ENCODE measurements at places on chromosomes 13 and 19.

- no peak for DNase-seq
Measured at GRCh38 chr19:49390929-49391359, 2.9 kb downstream of the KASH5 start.

DNA sequence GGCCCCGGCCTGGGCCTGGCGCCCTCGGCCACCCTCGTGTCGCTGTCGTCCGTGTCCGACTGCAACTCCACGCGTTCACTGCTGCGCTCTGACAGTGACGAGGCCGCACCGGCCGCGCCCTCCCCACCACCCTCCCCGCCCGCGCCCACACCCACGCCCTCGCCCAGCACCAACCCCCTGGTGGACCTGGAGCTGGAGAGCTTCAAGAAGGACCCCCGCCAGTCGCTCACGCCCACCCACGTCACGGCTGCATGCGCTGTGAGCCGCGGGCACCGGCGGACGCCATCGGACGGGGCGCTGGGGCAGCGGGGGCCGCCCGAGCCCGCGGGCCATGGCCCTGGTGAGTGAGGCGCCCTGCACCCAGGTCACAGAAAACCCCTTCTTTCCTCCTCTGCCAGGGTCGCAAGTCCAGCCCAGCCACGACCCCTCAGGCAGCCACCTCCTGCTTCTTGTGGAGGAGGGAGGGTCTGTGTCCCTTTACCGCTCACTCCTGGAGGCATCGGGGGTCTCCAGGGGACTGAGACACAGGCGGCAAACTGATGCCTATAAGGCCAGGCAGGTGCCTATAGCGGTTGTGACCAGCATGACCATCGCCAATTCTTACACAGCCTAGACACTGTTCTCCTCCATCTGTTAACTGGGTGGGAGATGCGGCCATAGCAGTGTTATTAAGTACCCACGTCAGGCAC is 4.2 kb downstream of the TTC9B start:
- DNase-seq: no peak

DNA sequence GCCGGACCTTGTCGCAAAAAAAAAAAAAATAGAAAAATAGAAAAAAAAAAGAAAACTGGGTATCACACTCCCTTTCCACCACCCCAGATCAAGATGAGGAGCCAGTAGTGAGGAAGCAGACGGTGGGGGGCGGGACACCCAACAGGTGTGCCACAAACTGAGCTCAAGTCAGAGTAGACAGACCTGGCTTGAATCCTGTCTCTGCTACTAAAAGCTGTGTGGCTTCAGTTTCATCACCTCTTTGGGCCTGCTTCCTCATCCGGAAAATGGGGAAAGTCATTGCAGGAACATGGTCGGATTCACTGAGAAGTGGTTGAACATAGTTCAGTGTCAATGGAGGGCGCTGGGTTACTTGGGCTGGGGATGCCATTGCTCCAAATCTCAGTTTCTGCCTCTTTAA is 2.9 kb downstream of the HIF3A start:
- no peak for DNase-seq

DNA sequence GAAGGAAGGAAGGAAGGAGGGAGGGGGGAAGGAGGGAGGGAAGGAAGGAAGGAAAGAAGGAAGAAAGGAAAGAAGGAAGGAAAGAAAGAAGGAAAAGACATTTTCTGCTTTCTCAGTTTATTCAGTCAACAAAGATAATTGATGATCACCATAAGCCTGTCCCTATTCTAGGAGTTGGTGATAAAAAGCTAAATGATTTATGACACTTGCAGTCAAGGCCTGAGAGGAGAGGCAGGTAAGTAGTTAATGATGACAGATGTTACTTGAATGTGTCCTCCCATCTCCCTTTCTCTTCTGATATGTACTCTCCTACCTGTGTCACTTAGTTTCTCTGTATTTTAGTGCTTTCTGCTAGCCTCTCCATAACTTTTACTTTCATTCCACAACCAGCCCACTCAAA is 141.3 kb downstream of the SLITRK6 start:
- DNase-seq: no peak

- DNase-seq: no peak
Measured at GRCh38 chr13:112818040-112818697, 128.3 kb downstream of the ATP11A start.

DNA sequence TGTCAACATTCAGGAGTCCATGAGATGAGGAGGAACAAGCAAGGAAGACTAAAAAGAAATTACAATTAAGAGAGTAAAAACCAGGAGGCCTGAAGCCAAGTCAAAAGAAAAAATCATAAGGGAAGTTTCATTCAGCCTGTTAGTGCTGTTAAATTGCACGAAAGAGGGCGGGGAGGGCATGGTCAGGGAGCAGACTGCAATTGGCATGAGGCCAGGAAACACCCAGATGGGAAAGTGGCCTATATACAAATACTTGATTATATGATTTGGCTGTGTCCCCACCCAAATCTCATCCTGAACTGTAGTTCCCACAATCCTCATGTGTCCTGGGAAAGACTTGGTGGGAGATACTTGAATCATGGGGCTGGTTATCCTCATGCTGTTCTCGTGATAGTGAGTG is 43.9 kb downstream of the TNFSF13B start:
- no peak for DNase-seq

GRCh38 chr19:3062165-3063105 is at the start of gene TLE5:
Gene TLE5 (minus strand): TSS chr19:3062495. CDS start chr19:3062200, 295 bp downstream.
- DNase-seq: peak; percentile 74

GRCh38 chr13:112986946-112987681 is 18.1 kb downstream of the MCF2L start:
- no peak for DNase-seq

GRCh38 chr19:57656346-57656745 is 12.4 kb upstream of the ZSCAN4 start:
- no peak for DNase-seq

- no peak for DNase-seq
Measured at GRCh38 chr13:95784161-95784899, 107.4 kb downstream of the DNAJC3 start.

GRCh38 chr19:6030214-6030507 is 52.2 kb upstream of the RANBP3 start:
- no peak for DNase-seq

DNA sequence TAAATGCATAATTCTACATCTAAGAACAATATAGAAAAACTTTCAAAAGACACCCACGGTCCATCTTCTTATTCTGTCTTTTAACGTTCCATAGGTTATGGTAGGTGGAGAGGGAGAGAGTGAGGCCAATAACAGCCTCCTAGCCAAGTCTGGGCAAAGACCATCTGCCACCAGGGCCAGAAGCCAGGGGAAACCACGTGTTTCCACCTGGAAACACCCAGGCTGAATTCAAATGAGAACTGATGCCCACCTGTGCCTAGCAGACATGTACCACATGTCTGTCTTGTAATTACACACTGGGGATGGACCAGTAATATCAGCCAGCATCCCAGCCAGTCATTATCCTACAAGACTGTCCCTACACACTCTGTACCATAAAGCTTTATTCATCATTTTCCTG is 1573.1 kb downstream of the EFNB2 start:
- DNase-seq: no peak

DNA sequence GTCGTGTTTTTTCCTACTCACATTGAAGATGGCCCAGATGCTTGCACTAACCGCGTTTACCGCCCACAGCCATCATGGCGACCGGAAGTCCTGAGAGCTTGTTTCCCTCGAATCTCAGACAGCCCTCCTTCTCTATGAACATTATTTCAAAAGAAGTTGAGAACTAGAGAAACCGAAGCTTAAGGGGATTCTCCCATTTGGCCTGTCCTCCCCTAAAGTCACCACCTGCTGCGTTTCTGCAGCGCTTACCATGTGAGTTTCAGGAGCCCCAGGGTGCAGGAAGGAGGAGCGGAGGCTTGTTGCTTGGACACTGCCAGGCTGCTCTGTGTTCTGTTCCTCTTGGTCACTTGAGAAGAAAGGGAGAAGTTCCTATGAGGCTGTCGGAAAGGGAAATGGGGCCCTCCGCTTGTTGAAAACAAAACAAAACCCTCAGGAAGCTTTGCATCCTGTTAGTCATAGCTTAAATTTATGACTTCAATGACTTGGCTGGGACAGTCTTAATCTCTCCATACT is 6.2 kb downstream of the CARD8 start:
- DNase-seq: peak; percentile 79

- DNase-seq: no peak
Measured at GRCh38 chr19:15047680-15048079, 1.6 kb upstream of the CASP14 start.

GRCh38 chr13:108288741-108289140 is 19.2 kb downstream of the TNFSF13B start:
- no peak for DNase-seq

GRCh38 chr13:113926301-113926761 is 47.5 kb downstream of the C13orf46 start:
- DNase-seq: no peak

- no peak for DNase-seq
Measured at GRCh38 chr19:7386308-7386707, 37.6 kb downstream of the ARHGEF18 start.
